ENCODE measurements at places on chromosomes 2 and 18.

- no peak for DNase-seq
These were observed 25.3 kb downstream of the LAMA3 start for GRCh38 chr18:23714576-23714975.

DNA sequence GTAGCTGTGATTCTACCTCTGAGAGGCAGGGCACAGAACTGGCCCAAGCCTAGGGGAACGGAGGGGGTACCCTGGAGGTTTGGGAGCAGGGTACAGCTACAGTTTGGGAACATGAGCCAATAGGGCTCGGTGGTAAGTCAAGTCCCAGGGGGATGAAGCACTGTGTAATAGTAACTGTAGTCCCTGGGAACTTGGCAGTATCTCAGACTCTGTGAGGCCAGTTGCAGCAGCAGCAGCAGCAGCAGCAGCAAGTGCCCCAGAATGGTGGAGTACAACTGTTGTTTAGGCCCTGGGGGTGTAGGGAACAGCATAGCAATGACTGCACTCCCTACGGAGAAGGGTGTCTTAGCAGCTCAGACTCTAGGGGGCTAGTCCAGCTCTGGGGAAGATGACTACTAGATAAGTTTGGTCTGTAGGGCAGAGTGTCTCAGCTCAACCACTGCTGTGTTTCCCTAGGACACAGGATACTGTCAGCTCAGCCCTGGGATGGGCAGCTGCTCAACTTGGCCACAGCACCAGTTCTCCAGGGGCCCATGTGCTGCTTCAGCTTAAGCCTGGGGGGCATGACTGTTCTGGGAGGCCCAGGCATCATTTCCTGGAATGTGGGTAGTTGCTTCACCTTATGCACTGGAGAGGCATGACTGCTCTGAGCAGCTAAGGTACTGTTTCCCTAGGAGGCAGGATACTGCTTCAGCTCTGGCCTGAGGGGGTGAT, 20.5 kb downstream of the CARF start:
- no peak for DNase-seq

- DNase-seq = no peak
These were observed 9.7 kb downstream of the ITM2C start for GRCh38 chr2:230874456-230874855.

- DNase-seq = no peak
These were observed 559.7 kb downstream of the ZEB2 start for GRCh38 chr2:143960177-143960576.

- DNase-seq = peak; percentile 11
These were observed 158.6 kb upstream of the RBMS1 start for GRCh38 chr2:160652236-160652635.

DNA sequence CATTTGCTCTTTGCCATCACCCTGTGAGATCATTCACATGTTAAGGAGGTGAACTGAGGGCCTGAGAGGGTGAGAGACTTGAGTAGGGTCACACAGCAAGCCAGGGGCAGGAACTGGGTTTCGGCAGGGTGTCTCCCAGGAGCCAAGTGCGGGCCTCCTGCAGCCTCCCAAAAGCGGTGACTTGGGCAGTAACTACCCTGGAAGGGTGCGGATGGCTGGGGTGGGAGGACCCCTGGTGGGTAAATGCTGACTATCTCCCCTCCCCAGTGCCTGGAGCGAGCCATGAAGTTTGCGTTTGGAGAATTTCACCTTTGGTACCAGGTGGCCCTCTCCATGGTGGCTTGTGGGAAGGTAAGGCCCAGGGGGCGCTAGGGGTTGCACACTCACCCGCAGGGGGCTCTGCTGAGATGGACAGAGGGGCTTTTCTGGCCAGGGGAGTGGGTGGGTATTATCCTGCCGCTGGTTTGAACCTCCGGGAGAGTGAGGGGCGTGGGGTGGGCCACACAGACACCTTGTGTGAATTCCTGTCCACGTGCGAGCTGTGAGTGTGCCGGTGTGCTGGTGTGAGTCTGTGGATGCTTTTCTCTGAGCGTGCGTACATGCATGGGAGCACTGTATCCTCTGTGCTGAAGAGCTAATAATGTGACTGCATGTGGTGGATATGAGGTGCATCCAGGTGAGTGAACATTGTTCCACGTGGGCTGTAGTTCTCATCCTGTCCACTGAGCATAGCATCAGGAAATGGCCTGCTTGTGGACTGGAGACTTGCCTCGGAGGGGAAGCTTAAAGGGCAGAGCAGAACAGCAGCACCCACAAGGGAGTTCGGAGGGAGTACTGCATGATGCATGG, 91.0 kb upstream of the MCFD2 start:
- DNase-seq = no peak

All from stimulated activated CD8-positive, alpha-beta memory T cell treated with anti-CD3 and anti-CD28 coated beads, Interleukin-7, amount 100 ng/mL, for 1 hour (primary cell).